ENCODE measurements at places on chromosomes 3 and 15.

DNA sequence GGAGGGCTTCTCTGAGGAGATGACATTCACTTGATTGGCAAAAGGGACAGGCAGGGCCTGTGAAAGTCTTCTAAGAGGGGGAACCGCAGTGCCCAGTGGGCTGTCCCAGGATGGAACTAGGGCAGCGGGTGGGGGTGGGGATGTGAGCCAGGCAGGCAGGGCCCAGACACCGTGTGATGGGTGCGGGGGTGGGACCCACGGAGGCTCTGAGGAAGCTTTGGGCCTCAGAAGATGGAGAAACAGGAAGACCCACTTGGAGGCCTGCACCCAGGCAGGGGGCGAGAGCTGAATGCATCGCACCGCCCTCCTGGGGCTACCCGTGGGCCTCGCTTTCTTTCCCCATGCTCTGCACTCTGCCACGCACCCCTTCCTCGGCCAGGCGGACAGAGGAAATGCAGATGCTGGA is 32.9 kb upstream of the ACAD9 start:
- DNase-seq = no peak

DNA sequence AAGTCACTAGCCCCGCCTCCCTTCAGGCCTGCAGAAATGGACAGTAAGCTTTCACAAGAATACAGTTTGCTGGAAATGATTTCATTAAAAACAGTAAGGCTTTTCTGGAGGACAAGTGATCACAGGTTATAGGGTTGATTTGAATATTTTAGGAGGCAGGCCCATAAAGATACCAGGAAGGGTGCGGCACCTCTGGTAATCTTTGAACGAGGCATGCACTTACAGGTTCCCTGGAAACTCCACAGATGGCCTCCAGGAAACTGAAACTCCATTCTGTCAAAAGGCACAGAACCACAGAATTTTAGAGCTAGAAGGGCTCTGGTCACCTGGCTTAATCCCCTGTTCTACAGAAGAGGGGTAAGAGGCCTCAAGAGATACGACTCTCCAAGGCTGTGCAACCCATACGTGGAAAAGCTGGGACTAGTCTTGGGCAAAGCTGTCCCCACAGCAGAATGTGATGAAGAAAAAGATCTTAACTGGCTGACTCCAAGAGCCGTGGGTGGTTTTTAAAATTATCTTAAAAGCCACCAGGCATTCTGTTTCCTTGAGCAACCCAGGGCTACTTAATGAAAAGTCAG is 1.2 kb downstream of the STARD5 start:
- no peak for DNase-seq

DNA sequence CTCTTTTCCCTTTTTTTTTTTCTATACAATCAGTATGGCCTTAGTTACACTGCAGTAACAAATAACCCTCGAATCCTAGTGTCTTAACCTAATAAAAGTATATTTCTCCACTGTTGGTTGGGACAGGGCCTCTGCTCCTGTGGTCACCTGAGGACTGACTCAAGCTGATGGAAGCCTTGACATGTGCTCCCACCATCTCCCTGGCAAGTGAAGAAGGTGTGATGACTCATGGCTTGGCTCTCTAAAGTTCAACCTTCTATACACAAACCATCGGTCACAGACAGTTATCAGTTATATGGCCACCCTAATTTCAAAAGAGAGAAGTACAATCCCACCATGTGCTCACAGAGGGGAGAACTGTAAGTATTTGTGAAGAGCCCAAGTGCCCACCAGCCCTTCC is 65.8 kb upstream of the CACNA2D3 start:
- no peak for DNase-seq

DNA sequence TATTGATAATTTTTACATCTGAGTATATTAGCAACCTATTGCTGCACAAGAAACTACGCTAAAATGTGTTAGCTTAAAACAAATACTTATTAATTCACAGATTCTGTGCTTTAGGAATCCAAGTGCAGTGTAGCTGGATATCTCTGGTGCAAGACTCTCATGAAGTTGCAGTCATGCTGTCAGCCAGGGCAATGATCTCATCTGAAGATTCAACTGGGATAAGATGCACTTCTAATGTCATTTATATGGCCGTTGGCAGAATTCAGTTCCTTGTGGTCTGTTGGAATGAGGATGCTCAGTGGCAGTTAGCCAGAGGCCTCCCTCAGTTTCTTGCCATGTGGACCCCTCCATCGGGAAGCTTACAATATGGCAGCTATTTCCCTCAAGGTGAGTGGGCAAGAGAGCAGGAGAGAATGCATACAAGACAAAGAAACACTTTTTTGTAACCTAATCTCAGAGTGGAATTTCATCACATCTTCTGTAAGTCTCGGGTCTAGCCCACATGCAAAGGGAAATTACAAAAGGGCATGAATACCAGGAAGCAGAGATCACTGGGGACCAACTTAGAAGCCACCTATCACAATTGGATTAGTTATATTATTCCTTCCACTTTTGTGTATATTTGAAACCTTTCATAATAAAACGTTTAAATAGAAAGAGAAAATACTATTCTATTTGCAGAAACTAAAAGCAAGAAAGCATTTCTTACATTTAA is 61.6 kb downstream of the DPH6 start:
- DNase-seq = no peak

All from cortex of kidney (tissue), 1 donor.